ENCODE measurements at places on chromosomes 7 and 10.

DNA sequence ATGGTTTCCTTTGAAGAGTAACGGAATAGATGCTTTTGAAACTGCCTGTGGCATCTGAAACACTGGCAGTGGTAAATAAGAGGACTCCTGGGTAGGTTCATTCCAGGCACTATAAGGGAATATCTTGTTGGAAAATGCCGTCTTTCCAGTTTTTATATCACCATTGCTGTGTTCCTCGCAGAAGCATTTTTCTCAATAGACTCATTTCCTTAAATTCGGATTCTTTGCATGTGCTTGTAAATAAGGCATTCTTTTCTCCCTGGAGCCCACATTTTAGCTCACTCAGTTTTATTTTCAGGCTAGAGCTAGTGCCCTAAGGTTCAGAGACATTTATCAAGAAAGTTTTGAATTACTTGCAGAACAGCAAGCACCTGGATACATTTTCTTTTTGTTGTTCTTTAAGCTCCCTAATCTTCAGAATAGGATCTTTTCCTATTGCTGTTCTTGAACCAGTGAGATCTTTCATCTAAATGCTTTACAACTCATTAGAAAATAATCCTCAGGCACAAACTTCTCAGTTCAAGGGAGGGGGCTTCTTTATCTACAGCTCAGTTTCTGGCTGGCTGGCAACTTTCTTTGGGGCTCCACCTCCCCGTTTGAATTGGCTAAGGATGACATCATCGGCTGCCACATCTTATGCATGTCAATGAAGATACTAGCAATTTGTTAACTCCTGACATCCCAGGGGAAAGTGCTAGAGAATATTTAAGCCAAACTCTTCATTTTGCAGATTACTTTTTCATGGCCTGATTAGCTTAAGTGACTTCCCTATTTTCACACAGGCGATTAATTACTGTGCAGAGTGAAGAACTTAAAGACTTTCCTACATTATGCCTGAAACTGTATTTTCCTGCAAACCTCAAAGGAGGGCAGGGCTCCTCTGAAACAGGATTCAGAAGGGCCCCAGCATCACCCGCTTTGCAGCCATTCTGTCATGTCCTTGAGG, 133.7 kb upstream of the RSU1 start:
- DNase-seq, result no peak

GRCh38 chr7:74174606-74175082, 488 bp downstream of the EIF4H start:
- no peak for DNase-seq

- DNase-seq, result no peak
These were observed 99.0 kb downstream of the SPAG6 start for GRCh38 chr10:22444219-22444788.

DNA sequence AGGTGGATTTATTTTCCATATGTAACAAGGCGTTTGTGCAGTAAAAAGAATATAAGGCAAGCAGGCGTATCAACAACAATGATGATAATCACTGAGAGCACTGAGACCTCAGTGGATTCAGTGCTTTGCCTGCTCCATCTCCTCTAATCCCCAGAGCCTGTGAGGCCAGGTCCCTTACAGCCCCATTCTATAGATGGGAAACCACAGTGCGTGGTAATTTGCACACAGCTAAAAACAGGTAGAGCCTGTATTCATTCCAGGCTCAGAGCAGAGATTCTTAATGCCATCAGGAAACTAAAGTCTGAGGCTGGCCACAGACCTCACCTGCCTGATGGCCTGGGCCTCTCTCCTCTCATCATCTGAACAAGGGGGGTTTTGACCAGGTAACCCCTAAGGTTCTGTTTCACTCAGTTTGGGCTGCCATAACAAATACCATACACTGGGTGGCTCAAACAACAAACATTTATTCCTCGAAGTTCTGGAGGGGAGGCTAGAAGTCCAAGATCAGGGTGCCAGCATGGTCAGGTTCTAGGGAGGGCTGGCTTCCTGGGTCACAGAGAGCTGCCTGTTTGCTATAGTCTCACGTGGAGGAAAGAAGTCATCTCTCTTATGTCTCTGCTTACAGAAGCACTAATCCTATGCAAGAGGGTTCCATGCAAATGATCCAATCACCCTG, 10.3 kb upstream of the RASSF4 start:
- no peak for DNase-seq

DNA sequence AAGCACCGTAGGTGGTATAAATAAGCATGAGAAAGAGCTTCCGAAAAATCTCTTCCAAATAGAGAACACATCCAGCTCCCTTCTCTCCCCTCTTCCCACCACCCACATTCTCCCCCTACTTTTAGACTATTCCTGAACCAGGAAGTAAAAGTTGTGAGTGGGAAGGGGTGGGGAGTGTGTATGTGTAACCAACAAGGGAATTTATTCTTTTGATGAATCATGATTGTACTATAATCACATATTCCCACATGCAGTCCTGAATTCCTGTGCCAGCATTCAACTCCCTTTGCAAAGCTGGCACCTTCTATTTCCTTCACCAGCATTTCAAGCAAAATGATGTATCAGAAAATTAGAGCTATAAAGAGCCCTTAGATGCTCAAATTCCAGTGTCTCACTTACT, 230.6 kb upstream of the CHRM2 start:
- no peak for DNase-seq

DNA sequence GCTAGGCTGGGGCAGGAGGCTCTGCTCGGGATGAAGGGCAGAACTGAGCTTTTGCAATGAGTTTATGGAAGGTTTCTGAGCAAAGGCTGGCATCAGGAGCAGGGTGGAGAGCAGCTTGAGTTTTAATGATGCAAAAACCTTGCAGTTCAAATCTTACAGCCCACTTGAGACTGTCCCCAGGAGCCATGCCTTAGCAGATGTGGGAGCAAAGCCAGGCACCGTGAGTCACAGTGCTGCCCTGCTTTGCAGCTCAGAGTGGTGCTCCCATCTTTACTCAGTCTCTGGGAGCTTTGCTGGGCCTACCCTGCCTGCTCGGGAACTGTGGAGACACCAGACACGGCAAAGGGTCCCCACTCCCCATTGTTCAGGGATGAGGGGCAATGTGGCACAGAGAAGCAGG, 122.4 kb upstream of the NPS start:
- DNase-seq, result no peak

All from BJ (cell line).